ENCODE measurements at places on chromosomes 3 and 15. TPM values are rescaled to one million over a fixed set of nuclear protein-coding genes. Genes with fewer than 3 reads are reported as not detected.

- DNase-seq: no peak
Measured at GRCh38 chr15:64134345-64134829, 17.1 kb upstream of the SNX22 start.

Gene NR1I2
- total RNA-seq: 4.4 TPM

GRCh38 chr15:23857028-23857641 lies 170.0 kb upstream of the NDN start:
- peak; percentile 91 for DNase-seq

Gene HYKK
- total RNA-seq: 5.0 TPM

- DNase-seq: no peak
Measured at GRCh38 chr3:153190923-153191322, 28.9 kb downstream of the RAP2B start.

Gene ALAS1
- 37.7 TPM for total RNA-seq

Gene ROBO2
- total RNA-seq: 4.3 TPM

Gene INSYN1
- 14.2 TPM for total RNA-seq

Gene AQP9
- not detected for total RNA-seq

DNA sequence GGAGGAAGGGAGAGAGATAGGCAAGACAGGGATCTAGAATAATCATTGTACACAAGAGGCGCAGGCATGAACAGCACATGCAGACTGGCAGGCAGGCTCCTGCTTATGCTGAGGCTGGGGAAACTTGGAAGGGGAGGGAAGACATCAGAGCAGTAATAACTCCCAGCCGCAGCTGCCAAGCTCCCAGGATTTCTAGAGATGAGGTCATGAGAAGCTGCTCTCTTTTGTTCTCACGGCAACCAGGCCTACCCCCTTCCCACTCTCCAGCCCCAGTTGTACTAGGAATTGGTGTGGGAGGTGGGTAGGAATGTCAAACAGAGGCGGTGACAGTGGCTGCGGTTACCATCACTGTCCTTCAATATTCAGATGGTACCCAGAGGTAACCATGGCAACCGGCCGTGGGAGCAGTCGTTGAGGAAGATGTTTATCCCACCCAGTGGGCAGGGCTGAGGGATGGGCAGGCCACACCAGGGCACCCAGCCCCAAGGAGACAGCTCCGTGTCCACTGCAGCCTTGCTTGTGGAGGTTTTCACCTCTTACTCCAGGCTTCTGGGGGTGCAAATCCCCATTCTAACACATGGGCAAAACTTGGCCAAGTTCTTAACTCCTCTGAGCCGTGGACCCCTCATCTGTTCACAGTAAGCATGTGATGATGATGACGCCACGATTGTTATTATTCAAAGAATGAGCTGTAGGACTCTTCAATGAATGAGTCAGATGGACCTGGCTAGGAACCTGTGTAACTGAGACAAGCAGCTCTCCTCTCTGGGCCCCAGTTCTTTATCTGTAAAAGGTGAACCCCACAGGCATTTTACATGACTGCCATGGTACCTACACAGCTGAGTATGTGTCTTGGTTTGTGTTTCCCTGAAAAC lies 360.8 kb upstream of the PROK2 start:
- DNase-seq: peak; percentile 18

Gene GOLGA6D
- total RNA-seq: 2.1 TPM

Gene FBXW12
- total RNA-seq: not detected

DNA sequence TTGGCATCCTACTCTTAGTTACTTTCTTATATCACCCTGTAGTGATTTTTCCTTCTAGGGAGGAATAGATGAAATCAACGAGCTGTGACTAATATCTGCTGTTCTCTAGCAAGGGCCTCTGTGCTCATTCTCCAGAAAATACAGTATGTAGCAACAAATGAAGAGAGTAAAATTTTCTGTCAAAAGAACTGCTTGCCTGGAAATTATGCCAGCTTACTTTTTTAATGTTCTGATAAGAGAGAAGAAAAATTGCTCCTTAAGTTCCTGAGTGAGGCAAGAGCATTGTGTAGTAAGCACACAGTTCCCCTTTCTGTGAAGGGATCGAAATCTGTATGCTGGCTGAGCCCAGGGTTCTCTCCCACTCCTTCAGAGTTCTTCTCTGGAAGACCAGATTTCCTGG lies 51.4 kb upstream of the GK5 start:
- DNase-seq: no peak

- peak; percentile 60 for DNase-seq
Measured at GRCh38 chr3:22371607-22372291, 620.7 kb upstream of the ZNF385D start.

Gene LIPH
- 0.16 TPM for total RNA-seq

Gene GOLGA8S
- not detected for total RNA-seq

DNA sequence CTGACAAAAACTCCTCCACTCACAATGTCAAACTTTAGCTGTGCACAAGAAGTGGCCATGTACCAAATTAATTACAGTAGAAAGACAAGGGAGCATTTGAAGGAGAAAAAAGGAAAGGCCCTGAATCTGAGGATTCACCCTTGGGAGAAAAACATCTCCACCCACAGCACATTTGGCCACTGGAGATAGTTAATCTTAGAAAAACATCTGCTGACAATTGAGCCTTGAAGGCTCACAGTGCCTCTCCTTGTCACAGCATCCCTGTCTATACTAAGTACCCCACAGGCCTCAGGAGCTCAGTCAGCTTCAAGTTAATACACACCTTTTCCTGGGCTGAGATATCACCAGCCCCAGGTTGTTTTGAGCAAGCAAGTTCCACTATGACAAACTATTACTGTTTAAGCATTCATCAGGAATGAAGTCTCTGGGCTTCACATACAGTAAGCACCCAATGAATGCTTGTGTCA lies 78.1 kb upstream of the SETMAR start:
- no peak for DNase-seq

GRCh38 chr15:57152666-57153539 lies 223.4 kb upstream of the CGNL1 start:
- DNase-seq: no peak

- peak; percentile 67 for DNase-seq
Measured at GRCh38 chr15:23760024-23760423, 72.9 kb upstream of the NDN start.

- DNase-seq: no peak
Measured at GRCh38 chr3:36372534-36372935, 7.8 kb upstream of the STAC start.

GRCh38 chr3:122890720-122891220 lies 95.9 kb downstream of the SLC49A4 start:
- DNase-seq: no peak

GRCh38 chr3:11254876-11255275 lies 17.3 kb upstream of the ATG7 start:
- DNase-seq: no peak

- no peak for DNase-seq
Measured at GRCh38 chr3:97957617-97958311, 14.5 kb downstream of the RIOX2 start.

GRCh38 chr3:169512991-169513390 lies 150.5 kb downstream of the MECOM start:
- DNase-seq: no peak

DNA sequence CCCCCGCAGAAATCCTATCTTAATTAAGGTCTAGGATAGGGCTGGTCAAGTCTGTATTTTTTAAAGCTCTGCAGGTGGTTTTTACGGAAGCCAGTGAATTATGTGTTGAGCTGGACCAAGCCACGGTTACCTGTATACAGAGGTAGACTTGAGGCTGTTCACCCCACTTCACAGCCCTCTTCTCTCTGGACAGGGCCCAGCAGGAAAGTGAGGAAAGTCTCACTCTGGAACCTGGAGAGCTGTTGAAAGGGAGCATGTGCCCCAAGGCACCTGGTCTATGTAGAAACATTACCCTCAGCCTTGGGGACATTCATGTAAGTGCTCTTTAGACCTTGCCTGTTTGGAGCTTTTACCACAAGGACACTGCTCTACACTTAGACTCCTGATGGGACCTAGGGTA lies 6.9 kb downstream of the SEMA5B start:
- no peak for DNase-seq

DNA sequence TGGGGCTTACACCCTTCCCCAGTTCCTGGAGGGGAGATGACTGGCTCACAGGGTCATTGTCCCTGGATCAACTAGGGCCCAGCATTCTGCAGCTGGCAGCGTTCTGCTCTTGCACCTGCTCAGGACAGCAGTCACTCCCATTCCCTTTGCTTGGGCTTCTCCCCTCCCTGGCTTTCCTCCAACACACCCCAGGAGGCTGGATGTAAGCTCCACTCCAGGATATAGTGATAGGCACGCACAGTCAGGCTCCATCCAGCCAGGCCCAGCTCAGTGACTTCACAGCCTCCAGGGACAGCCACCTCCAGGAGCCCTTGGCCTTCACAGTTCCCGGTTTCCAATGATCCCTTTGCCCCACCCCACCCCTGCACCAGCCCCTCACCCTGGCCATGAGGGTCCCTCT lies 1.9 kb downstream of the SPTBN5 start:
- no peak for DNase-seq

- no peak for DNase-seq
Measured at GRCh38 chr3:59771768-59772181, 722.0 kb upstream of the CFAP20DC start.

Gene MAPKAPK3
- total RNA-seq: 44.9 TPM

Gene EEF1AKMT4
- total RNA-seq: 9.8 TPM

- DNase-seq: peak; percentile 12
Measured at GRCh38 chr15:39140060-39140604, 440.7 kb upstream of the THBS1 start.

Gene WDR49
- total RNA-seq: 0.08 TPM

Gene TNNC1
- total RNA-seq: 6.5 TPM

Gene GRK7
- total RNA-seq: not detected

- DNase-seq: peak; percentile 1
Measured at GRCh38 chr3:6989608-6990291, 128.8 kb downstream of the GRM7 start.

DNA sequence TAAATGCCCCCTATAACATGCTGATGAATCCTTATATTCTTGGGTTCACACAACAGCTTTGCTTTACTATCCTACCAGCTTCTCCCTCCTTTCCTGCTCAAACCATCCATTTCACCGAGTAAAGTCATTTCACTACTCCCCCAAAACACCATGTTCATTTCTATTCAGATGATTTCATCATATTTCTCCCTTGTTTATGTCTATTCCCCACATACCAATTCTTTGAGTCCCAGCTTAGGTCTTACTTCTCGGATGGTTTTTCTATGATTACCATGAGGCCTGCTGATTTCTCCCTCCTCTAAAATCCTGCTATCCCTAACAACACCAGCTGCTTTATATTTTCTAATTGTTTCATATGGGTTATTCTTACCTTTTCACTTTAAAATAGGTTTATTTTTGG lies 231.4 kb downstream of the TIGIT start:
- no peak for DNase-seq

- DNase-seq: peak; percentile 100
Measured at GRCh38 chr3:69051756-69052471, at the start of gene TMF1. TMF1 (minus strand) TSS chr3:69052333; CDS start chr3:69052086, 247 bp downstream.

Gene CLDN18
- not detected for total RNA-seq

GRCh38 chr3:14301558-14301957 lies 100.8 kb upstream of the SLC6A6 start:
- peak; percentile 45 for DNase-seq

DNA sequence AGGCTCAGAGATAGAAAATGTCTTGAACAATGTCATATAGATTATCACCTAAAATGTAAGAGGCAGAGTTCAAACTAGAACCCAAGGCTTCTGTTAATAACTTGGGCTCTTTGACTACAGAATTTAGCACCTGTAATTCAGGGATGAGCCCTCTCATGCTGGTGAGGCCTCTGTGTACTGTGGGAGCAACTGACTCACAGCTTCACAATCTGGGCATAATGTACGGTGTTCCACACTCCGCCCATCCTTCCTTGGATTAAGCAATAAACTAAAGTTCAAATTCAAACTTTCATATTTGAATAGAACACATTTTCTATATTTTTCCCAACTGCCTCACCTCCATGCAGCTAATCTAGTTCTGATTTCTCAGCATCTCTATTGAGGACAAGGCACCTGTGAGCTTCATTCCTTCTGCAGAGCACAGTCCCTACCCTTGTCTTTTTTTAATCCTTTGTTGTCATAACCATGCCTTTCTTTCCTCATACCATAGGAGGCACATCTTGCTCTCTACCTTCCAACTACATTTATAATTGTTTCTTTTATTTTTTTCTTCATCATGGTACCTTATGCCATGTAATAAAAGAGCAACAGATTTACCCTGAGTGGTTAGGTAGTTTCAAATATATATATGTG lies 392.1 kb downstream of the NLGN1 start:
- no peak for DNase-seq

GRCh38 chr15:57320631-57321220 lies 55.6 kb upstream of the CGNL1 start:
- DNase-seq: no peak

Gene IP6K1
- total RNA-seq: 38.4 TPM

Gene C15orf61
- total RNA-seq: 1.8 TPM

DNA sequence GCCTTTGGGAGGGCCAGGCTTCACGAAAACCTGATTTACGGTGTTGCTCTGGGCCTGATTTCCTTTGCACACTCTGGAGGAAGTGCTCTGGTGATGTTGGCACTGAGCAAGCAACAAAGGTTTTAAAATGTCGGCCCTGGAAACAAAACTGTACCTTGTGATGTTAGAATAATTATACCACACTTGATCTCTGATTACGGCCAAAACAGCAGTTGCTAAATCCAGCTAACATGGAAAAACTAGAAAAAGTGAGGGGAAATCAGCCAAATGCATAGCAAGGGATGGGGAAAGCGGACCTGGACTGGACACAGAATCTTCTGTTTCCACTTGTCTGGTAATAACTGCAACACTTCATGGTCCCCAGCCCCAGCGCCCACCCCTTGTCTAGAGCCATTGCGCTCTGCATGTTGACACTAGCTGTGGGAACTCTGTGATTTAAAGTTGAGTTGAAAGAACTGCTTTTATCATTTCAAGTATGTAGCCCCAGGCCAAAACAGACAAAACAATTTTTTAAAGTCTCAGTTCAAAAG lies 120.1 kb downstream of the VGLL4 start:
- DNase-seq: no peak

- DNase-seq: no peak
Measured at GRCh38 chr15:86266896-86267484, 187.3 kb downstream of the AGBL1 start.

DNA sequence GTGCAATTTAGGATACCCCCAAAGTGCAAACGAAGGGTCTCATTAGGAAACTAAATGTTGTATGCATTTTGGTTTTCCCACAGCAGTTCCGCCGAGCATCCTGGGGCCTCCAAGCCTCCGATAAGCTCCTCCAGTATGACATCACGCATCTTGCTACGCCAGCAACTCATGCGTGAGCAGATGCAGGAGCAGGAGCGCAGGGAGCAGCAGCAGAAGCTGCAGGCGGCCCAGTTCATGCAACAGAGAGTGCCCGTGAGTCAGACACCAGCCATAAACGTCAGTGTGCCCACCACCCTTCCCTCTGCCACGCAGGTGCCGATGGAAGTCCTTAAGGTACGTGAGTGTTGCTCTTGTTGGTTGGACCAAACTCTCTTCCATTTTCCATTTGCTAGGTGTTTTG lies 120.5 kb upstream of the SAMMSON start:
- DNase-seq: no peak

Gene RABL3
- 9.8 TPM for total RNA-seq

- no peak for DNase-seq
Measured at GRCh38 chr3:23073724-23074305, 129.3 kb upstream of the UBE2E2 start.

GRCh38 chr15:70494852-70495571 lies 268.3 kb downstream of the UACA start:
- DNase-seq: no peak

Measured in GM23338 (cell line).